Stimulated activated naive CD4-positive, alpha-beta T cell treated with Interleukin-2 at 50 U/mL for 16 hours (primary cell): ENCODE measurements at places on chromosomes 7 and 10.

DNA sequence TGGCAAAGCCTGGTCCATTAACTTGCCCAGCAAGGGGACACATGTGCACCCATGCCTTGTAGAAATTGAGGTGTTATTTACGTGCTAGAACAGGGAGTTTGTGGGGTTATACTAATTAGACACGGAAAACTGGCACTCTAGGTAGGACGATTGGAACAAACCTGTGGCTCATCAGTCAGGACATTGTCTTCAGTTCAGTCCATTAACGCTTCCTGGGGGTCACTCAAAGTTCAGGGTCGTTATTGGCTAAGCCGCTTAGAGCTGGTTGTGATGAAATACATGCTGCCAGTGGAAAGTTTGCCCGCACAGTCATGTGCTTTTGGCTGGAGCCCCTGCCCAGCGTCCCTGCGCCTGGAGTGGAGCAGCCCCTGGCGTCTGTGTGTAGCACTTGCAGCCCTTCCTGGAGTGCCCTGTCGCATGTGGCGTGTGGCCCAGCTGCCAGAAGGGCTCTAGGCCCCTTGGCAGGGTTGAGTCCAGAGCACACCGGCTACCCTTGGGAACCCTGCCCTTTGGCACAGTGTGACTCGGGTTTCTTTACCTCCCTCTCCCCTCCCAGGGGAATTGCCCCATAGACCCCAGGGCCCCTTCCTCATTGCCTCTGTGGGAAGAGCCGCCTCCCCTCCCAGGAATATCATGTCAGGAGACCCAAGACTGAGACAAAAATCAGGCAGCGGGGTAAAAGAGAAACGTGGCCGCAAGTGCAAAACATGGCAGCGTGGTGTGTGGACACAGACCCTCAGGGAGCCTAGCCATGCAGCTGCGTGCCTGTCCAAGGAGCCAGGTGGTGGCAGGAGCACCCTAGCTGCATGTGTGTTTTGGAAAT lies 9.8 kb downstream of the ZNF775 start:
- no peak for DNase-seq

DNA sequence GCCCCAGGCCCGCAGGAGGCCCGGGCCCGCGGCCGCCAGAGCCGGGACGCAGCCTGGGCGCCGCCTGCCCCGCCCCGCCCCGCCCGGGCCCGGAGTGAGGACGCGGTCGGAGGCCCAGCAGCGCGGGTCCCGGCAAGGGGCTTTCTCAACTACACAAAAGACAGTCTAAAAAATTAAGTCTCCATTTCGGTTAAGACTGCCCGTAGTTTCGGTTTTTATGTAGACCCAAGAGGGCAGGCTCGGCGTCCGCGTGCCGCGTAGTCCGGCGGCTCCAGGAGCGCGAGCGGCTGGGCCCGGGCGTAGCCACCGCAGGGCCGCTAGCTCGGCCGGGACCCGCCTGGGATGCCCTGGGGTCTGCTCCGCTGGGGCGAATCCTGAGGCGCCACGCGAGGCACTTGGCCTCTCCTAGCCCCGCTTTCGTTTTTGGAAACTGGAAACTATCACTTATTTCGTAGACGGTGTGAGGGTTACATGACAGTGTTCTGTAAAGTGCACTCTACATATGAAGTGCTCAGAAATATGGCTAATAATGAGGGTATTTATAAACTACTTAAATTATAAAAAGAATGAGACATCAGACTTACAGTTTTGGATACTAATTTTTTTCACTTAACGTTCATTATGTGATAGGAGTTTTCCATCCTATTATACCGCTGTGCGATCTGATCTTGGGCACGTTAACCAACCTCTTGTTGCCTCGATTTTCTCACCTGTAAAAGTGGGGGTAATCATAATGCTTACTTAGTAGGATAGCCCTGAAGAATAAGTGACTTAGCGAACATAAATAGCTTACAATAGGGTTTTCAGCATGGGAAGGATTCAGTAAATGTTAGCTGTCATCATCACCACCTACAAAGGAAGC lies 573 bp downstream of the BLVRA start:
- DNase-seq, result peak; percentile 39

- DNase-seq, result no peak
These were observed 980.0 kb downstream of the CNTNAP2 start for GRCh38 chr7:147096629-147097028.

DNA sequence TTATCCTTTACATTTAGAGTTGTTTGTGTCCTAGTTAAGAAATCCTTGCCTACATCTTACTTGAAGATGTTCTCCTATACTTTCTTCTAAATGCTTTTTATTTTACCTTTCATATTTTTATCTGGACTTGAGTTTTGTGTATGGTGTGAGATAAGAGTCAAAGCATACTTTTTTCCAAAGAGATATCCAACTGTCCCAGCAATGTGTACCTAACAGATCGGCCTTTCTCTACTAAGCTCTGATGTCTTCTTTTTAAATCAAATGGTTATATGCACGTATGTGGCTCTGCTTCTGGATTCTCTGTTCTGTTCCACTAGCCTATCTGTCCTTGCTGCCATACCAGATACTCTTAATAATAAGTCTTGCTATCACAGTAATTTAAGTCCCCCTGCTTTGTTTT lies 7.2 kb downstream of the IKZF5 start:
- DNase-seq, result no peak

DNA sequence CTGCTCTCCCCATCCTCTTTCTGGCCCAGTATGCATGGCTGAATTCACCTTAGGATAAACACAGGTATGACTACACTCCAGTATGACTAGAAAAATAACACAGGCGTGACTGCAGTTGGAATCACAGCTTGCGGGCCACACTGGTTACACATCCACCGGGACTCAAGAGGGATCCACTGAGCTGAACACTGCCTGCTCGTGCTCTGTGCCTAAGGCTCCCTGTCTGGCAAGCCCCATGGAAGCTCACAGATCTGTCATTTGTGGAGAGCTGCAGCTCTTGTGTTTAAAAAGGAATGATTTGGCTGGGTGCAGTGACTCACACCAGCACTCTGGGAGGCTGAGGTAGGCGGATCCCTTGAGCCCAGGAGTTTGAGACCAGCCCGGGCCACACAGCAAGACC lies 26.8 kb downstream of the VOPP1 start:
- DNase-seq, result no peak

DNA sequence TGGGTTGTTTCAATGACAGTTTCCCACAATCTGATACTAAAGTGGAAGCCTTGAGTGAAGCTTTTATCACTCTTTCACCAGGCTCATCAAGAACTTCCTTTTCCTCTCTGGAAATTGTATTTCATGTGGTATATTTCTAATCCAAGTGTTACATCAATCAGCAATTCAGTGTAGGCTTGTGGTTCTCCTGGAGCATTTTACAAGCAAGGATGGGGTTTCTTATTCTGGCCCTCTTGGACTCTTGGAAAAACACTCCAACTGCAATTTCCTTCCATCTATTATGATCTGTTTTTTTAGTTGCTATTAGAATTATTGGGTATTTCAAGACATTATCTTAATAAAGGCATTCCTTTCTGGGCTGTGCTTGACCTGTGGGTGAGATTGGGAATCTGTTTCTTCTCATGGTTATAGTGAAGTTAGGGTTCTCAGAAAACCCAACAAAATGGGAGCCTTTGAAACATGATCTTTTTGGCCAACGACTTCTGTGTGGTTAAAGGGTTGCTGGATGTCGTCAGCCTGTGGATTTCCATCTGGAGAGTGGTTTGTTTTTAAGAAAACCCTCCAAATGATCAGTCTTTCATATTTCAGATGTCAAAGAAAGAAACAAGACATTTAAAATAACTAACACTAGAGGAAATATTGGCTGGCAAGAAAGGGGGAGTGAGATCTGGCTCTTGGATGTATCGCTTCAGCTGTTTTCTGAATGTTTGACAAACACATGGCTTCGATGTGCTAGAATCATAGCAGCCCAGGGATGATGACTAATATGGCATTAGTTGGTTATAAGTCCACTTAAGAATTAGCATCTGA lies 540.2 kb downstream of the LRMDA start:
- DNase-seq, result no peak

DNA sequence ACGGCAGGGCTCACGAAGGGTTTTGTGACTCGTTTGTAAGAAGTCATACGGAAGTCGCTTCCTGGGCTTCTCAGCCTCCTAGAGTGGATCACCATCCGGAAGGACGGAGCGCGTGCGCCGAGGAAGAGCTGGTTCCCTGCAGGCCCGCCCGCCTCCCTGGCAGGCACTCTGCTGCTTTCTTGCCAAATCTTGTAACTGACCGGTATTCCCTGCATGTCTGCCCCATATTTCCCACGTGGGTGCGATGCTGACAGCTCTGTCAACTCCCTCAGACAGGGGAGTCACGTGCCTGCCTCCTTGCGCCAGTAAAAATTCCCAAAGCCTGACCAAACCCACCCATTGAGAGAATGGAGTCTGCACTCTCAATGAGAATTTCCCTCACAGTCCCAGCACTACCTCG lies 12.7 kb downstream of the SHH start:
- no peak for DNase-seq

DNA sequence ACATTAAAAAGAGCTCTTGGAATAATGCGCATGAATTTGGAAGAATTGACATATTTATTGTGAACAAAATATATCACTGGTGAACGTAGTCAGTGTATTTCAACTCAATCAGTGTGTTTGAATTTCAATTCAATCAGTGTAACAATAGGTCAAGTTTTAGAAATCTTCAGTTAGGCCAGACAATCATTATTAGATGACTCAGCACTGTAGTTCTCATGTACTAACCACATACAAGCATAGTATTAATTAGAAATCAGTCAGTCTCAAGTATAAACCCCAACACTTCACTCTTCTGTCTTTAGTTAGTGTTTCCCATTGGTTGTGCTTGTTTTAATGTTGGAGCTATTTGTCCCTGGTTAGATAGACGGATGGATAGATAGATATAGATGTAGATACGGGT lies 1247.9 kb downstream of the NXPH1 start:
- DNase-seq, result no peak

- DNase-seq, result no peak
These were observed 56.7 kb downstream of the DDC start for GRCh38 chr7:50508471-50508943.

- DNase-seq, result peak; percentile 81
These were observed 168.9 kb downstream of the NRF1 start for GRCh38 chr7:129780257-129780973.

DNA sequence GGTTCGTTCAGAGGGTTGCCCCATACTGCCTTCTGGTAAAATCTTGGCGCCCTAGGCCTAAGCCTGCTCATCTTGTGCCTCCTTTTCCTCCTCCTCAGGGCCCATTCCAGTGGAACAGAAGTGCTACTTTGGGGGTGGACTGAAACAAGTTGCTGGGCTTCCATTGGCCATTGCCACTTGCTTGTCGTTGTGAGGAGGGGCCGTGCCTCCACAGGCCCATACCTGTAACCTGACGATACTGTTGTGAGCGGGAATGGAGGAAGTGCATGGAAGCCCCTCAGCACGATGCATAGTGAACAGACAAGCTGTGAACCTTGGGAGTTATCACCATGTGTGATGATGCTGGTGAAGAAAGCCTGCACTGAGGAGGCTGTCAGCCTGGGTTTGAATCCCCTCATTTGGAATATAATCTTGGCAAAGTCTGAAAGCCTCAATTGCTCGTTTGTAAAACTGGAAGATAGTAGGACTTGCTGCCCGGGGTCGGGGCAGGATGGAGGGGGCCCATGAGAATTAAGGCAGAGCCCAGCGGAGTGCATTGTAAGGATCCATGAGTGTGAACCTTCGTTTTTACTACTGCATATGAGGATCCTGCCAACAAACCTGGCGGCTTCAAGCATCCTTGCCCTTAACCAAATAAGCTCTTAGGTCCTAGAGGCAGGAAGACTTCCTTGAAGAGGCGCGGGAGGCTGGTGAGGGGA lies 671 bp upstream of the PAPSS2 start:
- no peak for DNase-seq

DNA sequence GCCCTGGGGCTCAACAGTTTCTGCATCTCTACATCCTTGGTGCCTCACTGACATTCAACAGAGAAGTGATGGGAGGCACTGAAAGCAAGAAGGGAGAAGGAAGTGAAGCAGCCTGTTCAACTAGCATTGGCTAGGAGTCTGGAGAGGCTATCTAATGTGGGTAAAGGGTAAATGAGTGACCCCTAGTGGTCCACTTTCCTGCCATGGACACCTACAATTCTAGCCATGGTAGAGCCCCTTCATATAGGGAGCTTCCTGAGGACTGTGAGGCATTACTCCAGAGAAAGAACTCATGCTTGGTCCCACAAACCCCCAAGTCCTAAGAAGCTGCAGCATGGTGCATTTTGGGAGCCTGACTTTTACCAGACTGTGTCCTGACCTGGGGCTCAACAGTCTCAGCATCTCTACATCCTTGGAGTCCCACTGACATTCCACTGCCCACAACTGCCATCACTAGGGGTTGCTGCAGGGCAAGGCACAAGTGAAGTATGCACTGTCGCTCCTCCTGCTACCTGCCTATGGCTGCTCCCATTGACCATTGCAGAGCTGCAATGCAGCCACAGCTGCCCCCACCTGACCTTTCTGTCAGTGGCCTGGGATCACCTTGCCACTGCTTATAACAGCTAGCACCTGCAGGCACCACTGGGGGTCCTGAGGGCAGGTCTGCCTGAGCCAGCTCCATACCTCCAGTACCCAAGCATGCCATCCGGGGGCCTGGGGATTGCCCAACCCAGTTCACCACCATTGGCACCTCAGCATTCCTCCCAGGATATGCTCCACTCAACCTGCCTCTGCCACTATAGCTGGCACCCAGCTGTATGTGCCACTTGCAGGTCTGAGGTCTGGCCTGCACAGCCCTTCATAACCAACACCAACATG lies 44.1 kb upstream of the CDK6 start:
- DNase-seq, result no peak

DNA sequence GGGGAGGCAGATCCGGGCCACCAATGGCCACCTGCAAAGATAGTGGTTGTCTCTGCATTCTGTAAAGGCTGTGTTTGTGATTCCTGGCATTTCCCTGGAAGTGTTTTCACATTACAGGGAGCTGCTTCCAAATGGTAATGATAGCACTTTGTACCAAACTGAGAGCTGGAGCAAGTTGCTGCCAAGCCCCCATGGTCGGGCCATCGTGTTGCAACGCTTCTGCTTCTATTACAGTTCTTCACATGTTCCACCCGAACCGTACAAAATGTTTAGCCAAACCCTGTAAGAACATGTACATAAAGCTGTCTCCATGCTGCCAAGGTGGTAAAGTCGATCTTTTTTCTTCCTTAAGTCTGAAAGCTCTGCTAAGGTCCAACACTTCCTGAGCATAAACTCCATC lies 397.7 kb upstream of the NFE2L3 start:
- no peak for DNase-seq
